ENCODE measurements at places on chromosomes 16 and 17.

GRCh38 chr17:1647802-1648171 is 1.9 kb downstream of the RILP start:
- no peak for DNase-seq

- no peak for DNase-seq
Measured at GRCh38 chr17:11097121-11097520, 143.9 kb upstream of the SHISA6 start.

DNA sequence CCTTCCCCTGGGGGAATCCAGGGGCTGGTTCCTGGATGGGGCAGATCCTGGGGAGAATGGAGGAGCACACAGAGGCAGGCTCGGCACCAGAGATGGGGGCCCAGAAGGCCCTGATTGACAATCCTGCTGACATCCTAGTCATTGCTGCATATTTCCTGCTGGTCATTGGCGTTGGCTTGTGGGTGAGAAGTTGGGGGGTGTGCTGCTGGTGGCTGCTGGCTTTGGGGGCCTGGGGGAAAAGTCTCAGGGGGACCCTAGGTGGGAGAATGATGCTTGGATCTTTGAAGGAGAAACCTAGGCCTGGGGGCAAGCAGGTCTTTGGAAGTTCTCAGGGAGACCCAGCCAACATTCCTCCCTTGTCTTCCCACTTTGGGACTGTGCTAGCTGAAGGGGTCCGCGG is at the start of gene SLC5A2:
TSS of gene SLC5A2 (plus strand) at position 43 of the 400 bp plus-strand sequence. CDS start at position 57, 14 bp downstream.
- no peak for DNase-seq

GRCh38 chr16:79362300-79362970 is 238.1 kb downstream of the MAF start:
- no peak for DNase-seq

DNA sequence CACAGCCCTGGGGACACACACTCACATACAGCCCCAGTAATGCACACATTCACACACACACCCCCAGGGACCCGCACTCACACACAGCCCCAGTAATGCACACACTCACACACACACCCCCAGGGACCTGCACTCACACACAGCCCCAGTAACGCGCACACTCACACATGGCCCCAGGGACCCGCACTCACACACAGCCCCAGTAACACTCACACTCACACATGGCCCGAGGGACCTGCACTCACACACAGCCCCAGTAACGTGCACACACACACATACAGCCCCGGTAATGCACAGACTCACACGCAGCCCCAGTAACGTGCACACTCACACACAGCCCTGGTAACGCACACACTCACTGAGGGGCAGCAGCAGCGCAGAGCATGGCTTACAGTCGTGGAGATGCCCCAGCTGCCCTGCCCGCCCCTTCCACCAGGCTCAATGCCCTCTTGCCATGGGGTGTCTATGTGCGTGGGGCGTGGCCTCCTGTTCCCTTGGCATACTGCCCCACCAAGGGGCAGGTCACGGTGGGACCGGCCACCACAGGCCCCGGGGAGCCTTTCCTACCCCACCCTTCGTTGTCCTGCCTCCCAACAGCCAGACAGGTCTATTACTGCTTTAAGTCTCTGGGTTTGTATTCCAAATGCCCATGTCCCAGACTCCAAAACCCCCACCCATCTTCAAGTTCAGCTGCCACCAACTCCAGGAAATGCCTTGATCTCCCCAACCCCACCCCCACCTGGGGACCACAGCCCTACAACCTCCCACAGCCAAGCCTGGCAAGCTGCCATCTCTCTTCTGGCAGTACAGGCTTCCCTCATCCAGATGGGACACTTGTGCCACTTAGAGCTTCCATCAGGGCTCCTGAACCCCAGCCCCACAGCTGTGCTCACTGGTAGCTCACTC is 2.7 kb downstream of the CCDC102A start:
- no peak for DNase-seq

DNA sequence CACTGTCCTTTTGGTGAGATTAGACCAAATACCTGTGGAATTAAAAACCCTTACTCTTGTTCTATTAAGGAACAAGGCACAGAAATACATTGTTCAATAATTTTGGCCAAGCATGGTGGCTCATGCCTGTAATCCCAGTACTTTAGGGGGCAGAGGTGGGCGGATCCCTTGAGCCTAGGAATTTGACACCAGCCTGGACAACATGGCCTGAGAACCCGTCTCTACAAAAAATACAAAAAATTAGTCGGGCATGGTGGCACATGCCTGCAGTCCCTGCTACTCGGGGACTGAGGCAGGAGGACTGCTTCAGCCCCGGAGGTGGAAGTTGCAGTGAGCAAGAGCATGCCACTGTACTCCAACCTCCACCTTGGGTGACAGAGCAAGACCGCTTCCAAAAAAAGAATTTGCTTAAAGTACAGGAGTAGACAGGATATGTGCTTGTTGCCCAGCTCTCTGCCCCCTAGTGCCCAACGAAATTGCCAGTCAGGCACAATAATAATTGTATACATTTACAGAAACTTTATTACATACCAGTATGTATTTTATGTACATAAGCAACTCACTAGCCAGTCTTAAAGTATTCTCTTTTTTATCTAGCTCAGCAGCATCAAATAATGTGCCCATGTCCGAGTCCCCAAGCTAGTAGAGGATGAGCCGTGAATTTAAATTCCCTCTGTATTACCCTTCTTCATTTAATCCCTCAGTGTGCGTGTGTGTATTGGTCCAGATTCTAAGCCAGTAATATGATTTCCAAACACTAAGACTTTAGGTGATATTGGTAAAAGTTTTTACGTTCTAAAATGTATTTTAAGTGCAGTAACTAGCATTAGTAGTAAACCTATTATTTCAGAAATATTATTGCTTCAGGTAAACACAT is 1.4 kb downstream of the THUMPD1 start:
- peak; percentile 33 for DNase-seq

DNA sequence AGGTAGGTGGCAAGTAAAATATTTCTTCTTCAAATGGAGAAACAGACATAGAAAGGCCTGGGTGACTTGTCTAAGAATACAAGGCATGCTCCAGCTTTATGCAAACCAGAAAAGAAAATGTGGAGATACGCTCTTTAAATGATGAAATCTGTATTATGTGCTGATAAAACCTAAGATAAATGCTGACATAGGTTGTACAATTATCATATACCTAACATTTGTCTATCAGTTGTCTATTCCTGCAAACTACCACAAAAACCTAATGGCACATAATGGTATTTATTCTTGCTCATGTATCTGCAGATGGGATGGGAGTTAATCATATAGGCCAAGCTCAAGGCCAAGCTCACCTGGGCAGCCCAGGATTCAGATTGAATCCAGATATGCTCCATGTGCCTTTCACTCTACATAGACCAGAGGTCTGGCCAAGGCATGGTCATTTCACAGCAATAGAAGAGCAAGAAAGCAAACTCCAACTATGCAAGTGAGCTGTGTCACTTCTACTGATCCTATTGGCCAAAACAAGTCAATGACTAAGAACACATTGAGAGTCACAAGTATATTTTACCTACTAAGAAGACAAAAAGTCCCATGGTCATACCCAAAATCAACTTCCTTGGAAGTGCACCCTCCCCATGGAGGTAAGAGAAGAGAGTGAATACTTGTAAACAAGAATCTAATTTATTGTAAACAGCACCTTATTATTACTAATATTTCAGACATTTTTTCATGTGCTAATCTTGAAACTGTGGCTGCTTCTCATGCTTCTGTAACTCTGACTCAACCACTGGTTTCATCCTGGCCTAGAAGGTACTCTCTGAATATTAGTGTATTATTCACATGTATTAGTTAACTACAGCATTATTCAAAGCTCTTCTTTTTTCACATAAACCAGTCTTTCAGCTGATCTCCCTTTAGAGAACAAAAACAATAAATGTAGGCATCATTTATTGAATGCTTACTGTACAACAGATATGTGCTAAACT is 270.7 kb upstream of the SOX9 start:
- no peak for DNase-seq

DNA sequence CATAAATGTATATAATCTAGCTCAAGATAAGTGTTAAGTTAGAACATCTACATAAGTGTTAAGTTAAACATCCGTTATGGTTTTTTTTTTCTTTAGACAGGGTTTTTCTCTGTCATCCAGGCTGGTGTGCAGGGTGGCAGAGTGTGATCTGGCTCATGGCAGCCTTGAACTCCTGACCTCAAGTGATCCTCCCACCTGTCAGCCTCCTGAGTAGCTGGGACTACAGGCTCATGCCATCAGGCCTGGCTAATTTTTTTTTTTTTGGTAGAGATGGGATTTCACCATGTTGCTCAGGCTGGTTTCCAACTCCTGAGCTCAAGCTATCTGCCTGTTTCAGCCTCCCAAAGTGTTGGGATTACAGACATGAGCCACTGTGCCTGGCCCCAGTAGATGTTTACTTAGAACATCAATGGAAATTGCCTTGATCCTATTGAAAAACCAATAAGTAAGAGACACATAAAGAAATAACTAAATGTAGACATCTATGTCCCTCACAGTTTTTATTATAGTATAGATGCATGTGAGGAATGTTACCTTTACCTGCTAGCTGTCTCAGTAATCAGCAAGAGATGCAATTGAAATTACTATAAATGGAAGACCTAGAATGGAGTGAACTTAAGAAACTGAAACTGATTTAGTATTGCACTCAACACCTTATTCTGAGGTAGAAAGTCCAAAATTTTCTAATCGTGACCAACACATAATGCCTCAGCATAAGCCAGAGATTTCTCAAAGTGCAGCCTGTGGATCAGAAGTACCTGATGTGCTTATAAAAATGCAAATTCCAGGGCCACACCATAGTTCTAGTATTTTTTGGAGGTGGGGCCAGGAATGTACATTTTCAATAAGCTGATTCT is 5.5 kb upstream of the FAM20A start:
- DNase-seq: no peak

DNA sequence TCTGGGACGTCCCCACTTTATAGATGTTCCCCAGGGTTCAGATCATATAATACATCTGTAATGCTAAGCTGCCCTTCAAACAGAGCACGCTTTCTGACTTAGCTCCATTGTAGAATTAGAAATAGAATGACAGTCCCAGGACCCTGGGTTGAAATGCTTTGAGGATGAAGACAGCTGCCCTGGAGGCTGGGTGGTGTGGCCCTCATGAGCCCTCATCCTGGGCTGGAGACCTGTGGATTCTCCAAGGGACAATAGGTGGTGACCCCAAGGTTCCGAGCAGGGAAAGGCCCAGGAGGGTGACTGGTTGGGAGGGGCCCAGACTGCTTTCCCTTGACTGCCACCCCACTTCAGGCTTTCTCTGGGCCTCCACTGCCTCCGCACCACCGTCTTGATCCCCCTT is 59.0 kb downstream of the CRISPLD2 start:
- no peak for DNase-seq

DNA sequence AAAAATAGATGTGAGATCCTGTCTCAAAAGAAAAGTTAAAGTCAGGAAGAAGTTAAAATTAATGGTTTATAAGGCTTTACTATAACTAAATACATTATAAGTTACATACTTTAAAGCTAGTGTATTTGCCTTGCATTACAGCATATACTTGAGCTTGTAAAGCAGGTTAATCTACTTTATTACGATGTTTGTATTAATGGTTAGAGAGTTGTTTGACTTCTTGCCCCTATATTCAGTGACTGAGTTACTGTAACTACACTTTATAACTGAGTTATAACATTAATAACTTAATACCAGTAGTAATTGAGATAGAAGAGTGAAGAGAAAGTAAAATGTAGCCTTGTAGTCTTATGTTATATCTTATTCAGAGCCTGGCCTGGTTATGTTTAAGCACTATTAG is 22.9 kb downstream of the CLTC start:
- DNase-seq: no peak

Measured in cardiac fibroblast (primary cell).